ENCODE measurements at places on chromosomes 2 and 18.

DNA sequence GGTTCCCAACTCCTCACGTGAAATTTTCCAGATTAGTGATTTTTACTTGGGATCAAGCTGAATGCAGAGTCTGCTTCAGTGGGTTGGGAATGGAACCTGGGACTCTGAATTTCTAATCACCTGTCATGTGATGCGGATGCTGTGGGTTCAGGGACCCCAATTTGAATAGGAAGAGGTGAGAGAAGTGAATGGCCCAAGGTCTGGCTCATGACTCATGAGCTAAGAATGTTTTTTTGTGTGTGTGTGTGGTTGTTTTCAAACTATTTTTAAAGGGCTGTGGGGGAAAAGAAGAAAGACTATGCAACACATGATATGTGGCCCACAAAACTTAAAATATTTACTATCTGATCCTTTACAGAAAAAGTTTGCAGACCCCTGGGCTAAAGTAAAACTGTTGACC, 108.5 kb upstream of the CYRIA start:
- no peak for DNase-seq

- DNase-seq = no peak
Measured at GRCh38 chr2:64716569-64716968, 62.9 kb upstream of the SERTAD2 start.

- DNase-seq = no peak
Measured at GRCh38 chr2:134722728-134723127, 3.9 kb upstream of the TMEM163 start.

DNA sequence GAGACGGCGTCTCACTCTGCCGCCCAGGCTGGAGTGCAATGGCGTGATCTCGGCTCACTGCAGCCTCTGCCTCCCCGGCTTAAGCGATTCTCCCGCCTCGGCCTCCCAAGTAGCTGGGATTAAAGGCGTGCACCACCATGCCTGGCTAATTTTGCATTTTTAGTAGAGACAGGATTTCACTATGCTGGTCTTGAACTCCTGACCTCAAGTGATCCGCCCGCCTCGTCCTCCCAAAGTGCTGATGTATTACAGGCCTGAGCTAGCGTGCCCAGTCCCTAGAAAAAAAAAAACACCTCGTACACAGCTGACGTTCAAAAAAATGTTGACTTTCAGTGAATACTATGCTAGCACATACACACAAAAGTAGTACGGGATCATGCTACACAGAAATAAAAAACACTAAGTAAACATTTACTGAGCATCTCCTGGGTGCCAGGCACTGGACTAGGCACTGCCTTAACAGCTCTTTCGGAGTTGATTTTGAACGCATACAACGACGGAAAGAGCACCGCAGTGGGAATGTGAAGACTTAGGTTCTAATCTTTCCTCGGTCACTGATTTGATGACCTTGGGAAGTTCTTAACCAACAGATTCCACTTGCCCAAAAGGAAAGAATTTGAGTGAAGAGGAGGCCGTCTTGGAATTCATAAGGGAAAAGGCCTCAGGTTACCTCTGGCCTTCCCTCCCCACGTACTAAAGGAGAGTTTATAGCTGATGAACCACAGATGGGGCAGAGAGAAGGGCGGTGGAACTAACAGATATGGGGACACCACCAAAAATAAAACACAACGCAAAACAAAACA, 1.1 kb downstream of the DNAJC27 start:
- peak; percentile 22 for DNase-seq

- DNase-seq = no peak
Measured at GRCh38 chr2:58137221-58137620, 90.6 kb downstream of the VRK2 start.

DNA sequence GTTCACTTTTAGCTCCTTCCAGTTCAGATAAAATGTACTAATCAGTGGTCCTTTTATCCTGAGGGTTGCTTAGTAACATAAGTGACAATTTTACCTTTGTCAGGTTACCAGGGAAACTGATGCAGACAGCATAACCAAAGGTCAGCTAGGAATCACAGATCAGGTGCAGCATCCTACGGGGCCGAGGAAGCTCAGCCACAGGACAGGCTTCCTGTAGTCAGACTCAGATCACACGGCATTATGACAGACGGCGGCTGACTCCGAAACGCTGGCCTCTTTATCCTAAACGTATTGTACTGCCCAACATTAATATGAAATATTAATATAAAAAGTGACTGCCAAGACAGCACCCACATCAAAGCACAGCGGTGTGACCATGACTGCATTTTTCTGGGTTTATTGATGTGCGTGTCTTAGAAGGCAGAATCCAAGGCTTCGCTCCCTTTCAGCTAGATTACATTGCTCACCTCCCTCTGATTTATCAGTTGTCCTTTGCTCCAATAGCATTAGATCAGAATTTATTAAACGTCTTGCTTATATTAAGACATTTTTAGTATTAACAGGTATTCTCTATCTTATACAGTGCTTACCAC, 444.5 kb downstream of the CMPK2 start:
- DNase-seq = no peak

GRCh38 chr18:35890323-35890722, 82.2 kb upstream of the RMP24 start:
- DNase-seq = no peak

GRCh38 chr2:48414980-48415835, 114.7 kb upstream of the STON1 start:
- DNase-seq = peak; percentile 24

DNA sequence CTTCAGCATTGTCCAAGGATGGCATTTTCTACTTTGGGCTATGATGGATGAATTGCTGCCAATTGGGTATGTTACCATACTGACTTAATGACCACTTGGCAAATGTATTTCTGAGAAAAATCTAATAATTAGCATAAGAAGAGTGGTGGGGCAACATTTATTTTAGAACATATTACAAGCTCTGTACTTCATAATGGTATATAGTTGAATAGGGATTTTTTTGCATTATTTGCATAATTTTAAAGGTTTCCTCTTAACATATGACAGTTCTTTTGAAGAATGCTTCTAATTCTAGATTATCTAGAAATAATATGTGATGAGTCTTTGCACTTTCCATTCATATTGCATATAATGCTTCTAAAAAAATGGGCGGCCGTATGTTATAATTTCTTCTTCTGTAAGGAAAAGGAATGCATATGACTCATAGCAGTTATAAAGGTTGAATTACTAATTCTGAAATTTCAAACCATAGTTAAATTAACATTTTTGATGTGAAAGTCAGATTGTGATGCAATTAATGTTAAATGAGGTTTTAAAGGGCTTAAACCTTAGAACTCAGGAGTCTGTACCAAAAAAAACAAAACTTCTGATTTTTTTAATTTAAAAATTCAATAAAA, 1652.3 kb upstream of the SLC39A10 start:
- no peak for DNase-seq

- DNase-seq = no peak
Measured at GRCh38 chr2:65799141-65799854, 366.9 kb upstream of the SPRED2 start.

GRCh38 chr2:174924061-174924693, 81.0 kb downstream of the CHN1 start:
- no peak for DNase-seq

GRCh38 chr18:36130883-36131653, 1.4 kb downstream of the ELP2 start:
- DNase-seq = peak; percentile 79

- DNase-seq = no peak
Measured at GRCh38 chr2:165660361-165660760, 133.7 kb downstream of the GALNT3 start.

GRCh38 chr2:195663007-195663406, 6.0 kb downstream of the SLC39A10 start:
- DNase-seq = no peak

GRCh38 chr18:72197591-72197990, 346.6 kb downstream of the CBLN2 start:
- no peak for DNase-seq

DNA sequence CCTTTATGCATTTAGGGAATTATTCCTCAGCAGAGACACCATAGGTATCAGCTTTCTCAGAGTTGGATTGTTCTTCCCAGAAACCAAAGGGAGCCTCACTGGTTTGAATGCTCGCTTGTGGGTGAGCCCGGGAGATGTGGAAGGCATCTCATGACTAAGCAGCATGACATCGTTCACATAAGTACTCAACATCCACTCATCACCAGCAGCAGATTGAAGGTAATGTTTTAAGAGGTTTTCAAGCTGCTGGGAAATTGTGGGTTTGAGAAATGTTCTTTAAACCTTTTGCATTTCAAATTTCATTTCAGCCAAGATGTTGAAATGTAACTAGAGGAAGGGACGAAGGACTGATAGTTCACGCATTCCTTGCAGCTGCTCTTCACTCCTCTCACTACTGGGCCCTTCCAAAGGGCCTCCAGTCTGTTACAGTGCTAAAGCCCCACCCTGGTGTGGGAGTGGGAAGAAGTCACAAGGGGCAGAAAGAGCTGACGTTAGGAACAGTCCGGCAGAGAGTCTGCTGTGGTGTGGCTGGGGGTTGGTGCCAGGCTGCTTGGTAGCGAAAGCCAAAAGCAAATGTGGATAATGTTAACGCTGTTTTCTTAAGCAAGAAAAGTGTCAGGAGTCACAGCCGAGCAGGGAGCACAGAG, 324.5 kb upstream of the EPHA4 start:
- DNase-seq = no peak

GRCh38 chr2:120526047-120526562, 180.2 kb downstream of the INHBB start:
- no peak for DNase-seq

GRCh38 chr2:187319441-187320108, 128.5 kb downstream of the CALCRL start:
- no peak for DNase-seq

DNA sequence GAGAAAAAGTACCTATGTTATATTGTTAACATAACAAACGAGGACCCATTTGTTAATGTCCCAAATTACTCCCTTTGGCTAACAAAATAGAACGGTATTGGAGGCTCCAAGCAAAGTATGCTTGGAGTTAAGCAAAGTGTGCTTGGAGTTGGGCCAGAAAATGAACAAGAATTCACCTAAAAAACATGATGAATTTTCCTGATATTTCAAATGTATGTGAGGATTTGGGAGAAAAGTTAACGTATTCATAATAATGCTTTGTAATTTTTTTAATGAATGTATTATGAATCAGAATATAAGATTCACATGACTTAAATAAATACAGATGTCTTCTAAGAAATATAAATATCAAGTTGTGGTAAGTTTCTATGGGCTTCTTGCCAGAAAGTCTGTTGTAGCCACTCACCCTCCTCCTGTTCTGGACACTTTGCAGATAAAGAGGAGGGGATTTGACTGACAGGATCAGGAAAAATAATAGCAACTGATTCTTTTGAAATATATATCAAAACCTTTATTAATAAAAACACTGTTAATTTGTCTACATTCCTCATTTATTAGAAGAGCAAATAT, 423.7 kb upstream of the MMADHC start:
- DNase-seq = no peak

DNA sequence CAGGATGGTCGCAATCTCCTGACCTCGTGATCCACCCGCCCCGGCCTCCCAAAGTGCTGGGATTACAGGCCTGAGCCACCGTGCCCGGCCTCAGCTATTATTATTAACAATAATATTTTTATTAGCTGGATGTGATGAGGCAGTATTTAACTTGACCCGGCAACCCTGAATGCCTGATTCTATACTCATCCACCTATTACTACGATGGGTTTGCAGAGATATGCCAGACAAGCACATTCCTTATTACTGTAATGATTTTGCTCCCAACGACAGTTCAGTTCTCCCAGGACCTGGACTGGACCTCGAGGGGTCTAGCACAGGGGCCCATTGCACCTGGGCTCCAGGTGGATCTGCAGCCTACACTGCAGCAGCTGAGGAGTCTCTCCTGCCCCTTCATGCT, 32.6 kb downstream of the BMP10 start:
- DNase-seq = no peak

GRCh38 chr2:239425631-239426030, 24.8 kb upstream of the HDAC4 start:
- DNase-seq = no peak

DNA sequence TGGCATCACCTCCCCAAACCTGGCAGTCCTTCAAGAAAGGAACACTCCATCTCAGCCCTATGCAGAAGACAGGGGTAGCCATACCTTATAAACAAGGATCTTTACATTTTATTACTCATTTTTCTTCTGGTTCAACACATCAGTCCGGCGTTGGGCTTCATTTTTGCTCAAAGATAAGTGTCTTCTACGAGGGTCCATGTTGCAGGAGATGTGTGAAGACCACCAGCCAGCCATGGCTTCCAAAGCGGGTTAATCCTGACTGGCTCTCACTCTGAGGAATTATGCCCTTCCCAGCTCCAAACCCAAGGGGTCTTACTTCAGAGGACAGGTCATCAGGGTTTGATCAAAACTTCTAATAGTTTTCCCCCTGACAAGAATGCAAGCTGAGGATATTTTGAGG, 23.9 kb upstream of the GNAL start:
- no peak for DNase-seq

- DNase-seq = peak; percentile 92
Measured at GRCh38 chr18:77131652-77132368, 773 bp downstream of the MBP start.

DNA sequence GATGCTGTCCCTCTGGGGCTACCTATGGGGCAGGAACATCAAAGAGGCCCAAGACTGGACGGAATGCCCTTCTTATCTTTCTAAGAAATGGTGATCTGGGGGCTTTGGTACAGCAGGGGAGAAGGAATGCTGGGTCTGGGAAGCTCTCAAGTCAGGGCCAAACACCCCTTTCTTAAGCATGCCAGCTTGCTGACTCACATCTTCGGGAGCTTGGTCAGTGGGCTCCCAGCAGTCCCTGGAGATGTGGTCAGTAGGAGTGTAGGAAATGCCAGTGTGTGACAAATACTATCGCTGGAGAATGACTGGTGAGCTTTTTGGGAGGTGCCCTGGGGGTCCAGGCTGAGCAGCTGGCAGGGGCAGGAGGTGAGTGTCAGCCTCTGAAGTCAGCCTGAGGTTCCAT, 105.0 kb upstream of the CDC42EP3 start:
- DNase-seq = no peak

DNA sequence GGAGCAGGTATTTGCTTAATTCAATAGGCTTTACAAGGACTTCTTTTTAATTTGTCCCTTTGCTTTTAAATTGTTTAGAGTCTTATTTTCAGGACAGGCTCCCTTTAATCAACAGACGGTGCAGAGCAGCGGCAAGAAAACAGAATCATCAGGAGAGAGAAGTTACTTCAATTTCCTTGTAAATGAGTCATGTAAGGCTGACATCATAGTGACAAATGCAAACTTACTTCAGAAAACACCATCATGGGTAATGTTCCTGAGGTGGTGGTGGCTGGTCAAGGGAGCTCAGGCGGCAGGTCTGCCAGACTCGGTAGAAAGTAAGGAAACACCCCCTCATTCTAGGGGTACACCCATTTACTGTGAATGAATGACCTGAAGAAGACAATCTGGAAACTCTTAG, 395.1 kb downstream of the FBXO15 start:
- DNase-seq = no peak

GRCh38 chr2:60516383-60516811, 37.1 kb downstream of the BCL11A start:
- no peak for DNase-seq

GRCh38 chr2:169012812-169013627, 18.1 kb downstream of the ABCB11 start:
- no peak for DNase-seq

DNA sequence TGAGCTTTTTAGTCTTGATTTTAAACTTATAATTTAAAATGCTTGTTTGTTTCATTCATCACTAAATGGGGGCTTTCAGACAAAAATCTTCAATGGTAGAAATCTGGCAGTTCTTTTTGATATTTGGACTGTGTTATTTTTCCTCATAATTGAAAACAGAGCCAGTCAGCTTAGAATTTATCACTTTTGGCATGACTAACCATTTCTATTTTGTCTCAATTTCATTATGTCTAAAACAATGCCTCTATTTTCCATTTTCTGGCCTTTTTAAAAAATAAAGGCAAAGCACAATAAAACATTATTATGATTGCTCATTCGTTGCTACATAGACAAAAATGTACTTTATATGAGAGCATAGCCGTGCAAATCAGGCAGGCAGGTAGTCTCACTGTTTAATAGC, 434.5 kb downstream of the XIRP2 start:
- no peak for DNase-seq
